Osteoblast (primary cell): ENCODE measurements at places on chromosomes 16 and 17. TPM values are rescaled to one million over a fixed set of nuclear protein-coding genes. Genes with fewer than 3 reads are reported as not detected.

- H3K27ac ChIP-seq = no peak overlapping the region
- peak; percentile 79 for DNase-seq
- peaks cover 83% of the 10 kb centered on the region for H3K36me3 ChIP-seq
- no peaks in the 10 kb centered on the region for H3K27me3 ChIP-seq
- no peaks in the 10 kb centered on the region for H3K4me1 ChIP-seq
- no peak overlapping the region for H3K4me3 ChIP-seq
These were observed 54.5 kb downstream of the GTF3C1 start for GRCh38 chr16:27495191-27495590.

Gene SYNGR3
- under 0.01 and 0.59 TPM in 2 replicates for total RNA-seq

- no peak overlapping the region for H3K4me3 ChIP-seq
- no peaks in the 10 kb centered on the region for H3K27me3 ChIP-seq
- peak; percentile 34 for DNase-seq
- H3K27ac ChIP-seq = no peak overlapping the region
These were observed 29.5 kb upstream of the DNAI2 start for GRCh38 chr17:74244548-74244947.

DNA sequence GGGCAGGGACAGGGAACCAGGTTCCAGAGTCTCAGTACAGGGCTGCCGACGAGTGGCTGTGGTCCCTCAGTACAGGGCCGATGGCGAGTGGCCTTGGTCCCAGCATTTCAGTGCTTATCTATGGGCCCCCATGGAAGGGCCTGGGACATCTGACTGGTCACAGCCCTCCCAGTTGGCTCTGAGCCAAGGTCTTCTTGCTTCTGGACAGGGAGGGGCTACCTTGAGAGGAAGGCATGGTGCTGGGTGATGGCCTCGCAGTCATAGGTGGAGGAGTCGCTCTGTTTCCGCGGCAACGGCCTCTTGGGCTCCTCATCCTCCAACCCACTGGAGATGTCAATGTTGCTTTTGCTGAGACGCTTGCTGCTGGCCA lies 32.5 kb downstream of the PIMREG start:
- no peak overlapping the region for H3K4me3 ChIP-seq

Gene TEX19
- total RNA-seq = under 0.01 and 0.29 TPM in 2 replicates

GRCh38 chr16:27424772-27425498 lies 23.0 kb downstream of the IL21R start:
- DNase-seq = no peak
- H3K27me3 ChIP-seq = no peaks in the 10 kb centered on the region
- no peaks in the 10 kb centered on the region for H3K36me3 ChIP-seq
- H3K4me3 ChIP-seq = no peak overlapping the region
- no peak overlapping the region for H3K27ac ChIP-seq

Gene WFIKKN2
- total RNA-seq = under 0.01 TPM in 1 of 2 replicates, not detected in the other

GRCh38 chr16:67718668-67719047 lies 458 bp downstream of the GFOD2 start:
- DNase-seq = peak; percentile 65
- H3K27me3 ChIP-seq = no peaks in the 10 kb centered on the region
- peaks cover 4% of the 10 kb centered on the region for H3K36me3 ChIP-seq
- H3K27ac ChIP-seq = peak overlapping the region; percentile 94

DNA sequence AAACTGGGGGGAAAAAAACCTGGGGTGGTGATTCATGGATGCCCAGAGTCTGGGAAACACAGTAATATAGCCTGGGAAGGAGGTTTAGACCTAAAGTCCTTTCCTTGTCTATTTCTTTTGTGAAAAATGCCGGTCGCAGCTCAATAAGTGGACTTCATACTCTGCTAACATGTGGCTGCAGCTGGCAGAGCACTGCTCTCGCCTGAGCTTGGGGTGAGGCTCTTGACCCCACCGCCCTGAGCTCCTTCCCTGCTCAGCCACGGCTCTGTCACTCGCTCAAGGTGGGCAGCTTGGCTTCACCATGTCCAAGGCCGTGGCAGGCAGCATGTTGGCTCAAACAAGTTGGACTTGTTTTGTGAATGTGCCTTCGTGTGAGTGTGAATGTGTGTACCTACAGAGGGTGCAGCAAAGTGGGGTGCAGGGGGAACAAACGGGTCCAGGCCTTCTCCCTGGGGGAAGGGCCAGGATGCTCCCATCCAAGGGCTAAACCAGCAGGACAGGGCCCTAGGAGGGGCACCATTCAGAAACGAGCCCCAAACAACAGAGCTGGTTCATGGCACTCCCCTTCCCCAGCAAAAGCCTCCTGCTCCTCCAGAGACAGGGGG lies 4.9 kb downstream of the FA2H start:
- no peaks in the 10 kb centered on the region for H3K36me3 ChIP-seq
- H3K27ac ChIP-seq = no peak overlapping the region
- no peaks in the 10 kb centered on the region for H3K4me1 ChIP-seq
- H3K27me3 ChIP-seq = peaks cover 35% of the 10 kb centered on the region

Gene TEN1
- 23.2 and 23.6 TPM in 2 replicates for total RNA-seq

GRCh38 chr17:77611791-77612502 lies 346.6 kb upstream of the TNRC6C start:
- peaks cover 16% of the 10 kb centered on the region for H3K27me3 ChIP-seq
- no peak for DNase-seq
- no peak overlapping the region for H3K4me3 ChIP-seq
- no peak overlapping the region for H3K27ac ChIP-seq

DNA sequence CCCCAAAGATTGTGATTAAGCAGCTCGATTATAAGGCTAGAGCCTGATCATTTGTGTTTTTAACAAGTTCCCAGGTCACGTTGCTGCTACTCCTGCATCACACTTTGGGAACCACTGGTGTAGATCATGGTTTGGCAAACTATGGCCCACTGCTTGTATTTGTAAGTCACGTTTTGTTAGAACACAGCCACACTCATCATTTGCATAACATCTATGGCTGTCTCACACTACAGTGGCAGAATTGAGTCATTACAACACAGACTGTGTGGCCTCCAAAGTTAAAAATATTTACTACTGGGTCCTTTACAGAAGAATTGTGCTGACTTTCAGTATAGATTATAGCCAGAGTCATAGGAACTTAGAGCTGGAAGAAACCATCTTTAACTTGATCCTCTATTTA lies 515.3 kb upstream of the PSMD7 start:
- no peak for DNase-seq
- H3K4me3 ChIP-seq = no peak overlapping the region
- no peaks in the 10 kb centered on the region for H3K27me3 ChIP-seq
- no peaks in the 10 kb centered on the region for H3K4me1 ChIP-seq

DNA sequence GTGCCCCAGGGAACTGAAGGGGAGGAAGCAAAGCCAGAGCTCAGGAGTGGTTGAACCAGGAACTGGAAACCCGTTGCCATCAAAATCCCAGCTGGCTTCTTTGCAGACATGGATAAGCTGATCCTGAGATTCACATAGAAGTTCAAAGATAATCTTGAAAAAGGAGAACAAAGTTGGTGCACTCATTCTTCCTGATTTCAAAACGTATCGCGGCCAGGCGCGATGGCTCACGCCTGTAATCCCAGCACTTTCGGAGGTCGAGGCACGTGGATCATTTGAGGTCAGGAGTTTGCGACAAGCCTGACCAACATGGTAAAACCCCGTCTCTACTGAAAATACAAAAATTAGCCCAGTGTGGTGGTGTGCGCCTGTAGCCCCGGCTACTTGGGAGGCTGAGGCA lies 7.1 kb downstream of the RAP1GAP2 start:
- no peak for DNase-seq
- no peak overlapping the region for H3K4me3 ChIP-seq
- H3K27ac ChIP-seq = no peak overlapping the region
- H3K4me1 ChIP-seq = no peaks in the 10 kb centered on the region
- H3K36me3 ChIP-seq = no peaks in the 10 kb centered on the region

DNA sequence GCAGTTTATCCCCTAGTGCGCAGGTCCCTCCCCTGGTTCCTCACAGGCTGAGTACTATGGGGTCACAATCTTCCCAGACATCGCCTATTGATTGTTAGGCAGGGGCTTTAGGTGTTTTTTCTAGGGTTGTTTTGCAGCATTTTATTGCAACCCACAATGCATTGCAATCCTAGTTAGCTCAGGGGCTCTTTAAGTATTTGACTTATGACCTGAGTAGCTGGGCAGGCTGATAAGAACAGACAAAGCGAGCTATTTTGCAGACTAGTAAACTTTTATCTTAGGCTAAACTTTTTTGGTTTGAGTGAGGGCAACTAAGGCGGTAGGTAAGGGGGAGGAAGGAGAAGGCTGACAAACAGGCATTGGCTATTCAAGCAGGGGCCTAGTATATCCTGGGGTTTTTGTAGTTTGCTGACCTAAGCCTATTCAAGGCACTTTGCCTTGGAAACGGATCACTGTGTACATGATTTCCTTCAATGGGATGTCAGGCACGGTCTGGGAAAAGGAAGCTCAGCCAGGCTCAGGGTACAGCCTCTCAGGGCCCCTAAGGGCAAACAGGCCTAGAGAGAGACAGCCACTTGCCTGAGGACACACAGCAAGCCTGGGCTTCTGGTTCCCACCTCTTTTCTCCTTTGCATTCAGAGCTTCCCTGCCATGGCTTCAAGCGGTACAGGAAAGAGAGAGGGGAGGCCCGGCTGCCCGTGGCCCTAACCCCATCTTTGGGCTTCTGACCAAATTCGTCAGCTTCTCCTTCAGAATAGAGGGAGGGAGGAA lies 6.4 kb downstream of the DRC7 start:
- no peak overlapping the region for H3K27ac ChIP-seq
- H3K4me1 ChIP-seq = no peaks in the 10 kb centered on the region
- DNase-seq = no peak
- no peak overlapping the region for H3K4me3 ChIP-seq
- no peaks in the 10 kb centered on the region for H3K36me3 ChIP-seq

Gene HIGD1B
- total RNA-seq = not detected in 2 replicates

DNA sequence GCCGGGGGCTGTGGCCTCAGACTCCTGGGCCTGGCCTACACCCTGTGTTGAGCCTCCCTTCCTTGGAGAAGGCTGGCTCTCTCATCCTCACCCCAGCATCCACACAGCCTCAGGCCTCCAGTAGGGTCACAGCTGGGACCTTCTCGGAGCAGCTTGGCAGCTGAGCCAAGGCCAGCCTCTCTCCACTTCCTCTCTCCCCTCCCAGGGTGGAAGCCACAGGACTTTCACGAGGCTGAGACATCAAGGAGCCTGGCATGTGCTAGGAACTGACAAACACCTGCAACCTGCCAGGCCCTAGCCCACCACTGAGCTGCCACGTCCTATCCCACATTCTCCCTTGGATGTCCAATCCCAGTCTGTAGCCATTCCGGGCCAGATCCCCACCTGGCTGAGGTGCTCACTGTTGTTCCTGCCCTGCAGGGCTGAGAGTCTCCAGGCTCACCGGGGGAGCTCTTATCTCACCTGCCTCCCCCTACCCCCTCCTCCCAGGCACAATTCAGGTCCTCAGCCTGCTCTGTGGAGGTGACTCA lies 3.1 kb downstream of the MMP15 start:
- H3K27me3 ChIP-seq = peaks cover 53% of the 10 kb centered on the region
- no peaks in the 10 kb centered on the region for H3K36me3 ChIP-seq
- DNase-seq = peak; percentile 83
- peaks cover 8% of the 10 kb centered on the region for H3K4me1 ChIP-seq
- no peak overlapping the region for H3K27ac ChIP-seq

DNA sequence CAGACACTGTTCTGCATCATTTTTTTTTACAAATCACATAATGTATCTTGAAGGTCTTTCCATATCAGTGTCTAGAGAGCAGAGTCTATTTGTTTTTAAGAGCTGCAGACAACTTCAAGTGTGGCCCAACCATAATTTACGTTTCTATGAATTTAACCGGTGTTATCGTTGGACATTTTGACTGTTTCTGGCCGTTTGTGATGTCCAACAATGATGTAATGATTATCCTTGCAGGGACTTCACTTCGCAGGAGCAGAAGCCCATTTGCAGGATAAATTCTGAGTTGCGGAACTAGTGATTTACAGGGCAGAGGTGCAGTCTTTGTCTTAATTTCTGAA lies 26.9 kb upstream of the HLF start:
- peaks cover 10% of the 10 kb centered on the region for H3K4me1 ChIP-seq
- peak overlapping the region; percentile 72 for H3K4me3 ChIP-seq
- no peaks in the 10 kb centered on the region for H3K36me3 ChIP-seq
- no peak for DNase-seq

- H3K36me3 ChIP-seq = no peaks in the 10 kb centered on the region
- no peak overlapping the region for H3K27ac ChIP-seq
- H3K4me3 ChIP-seq = no peak overlapping the region
- H3K27me3 ChIP-seq = no peaks in the 10 kb centered on the region
- peak; percentile 63 for DNase-seq
These were observed 12.8 kb upstream of the KCNJ18 start for GRCh38 chr17:21679256-21680146.

Gene MRC2
- 443 and 552 TPM in 2 replicates for total RNA-seq

DNA sequence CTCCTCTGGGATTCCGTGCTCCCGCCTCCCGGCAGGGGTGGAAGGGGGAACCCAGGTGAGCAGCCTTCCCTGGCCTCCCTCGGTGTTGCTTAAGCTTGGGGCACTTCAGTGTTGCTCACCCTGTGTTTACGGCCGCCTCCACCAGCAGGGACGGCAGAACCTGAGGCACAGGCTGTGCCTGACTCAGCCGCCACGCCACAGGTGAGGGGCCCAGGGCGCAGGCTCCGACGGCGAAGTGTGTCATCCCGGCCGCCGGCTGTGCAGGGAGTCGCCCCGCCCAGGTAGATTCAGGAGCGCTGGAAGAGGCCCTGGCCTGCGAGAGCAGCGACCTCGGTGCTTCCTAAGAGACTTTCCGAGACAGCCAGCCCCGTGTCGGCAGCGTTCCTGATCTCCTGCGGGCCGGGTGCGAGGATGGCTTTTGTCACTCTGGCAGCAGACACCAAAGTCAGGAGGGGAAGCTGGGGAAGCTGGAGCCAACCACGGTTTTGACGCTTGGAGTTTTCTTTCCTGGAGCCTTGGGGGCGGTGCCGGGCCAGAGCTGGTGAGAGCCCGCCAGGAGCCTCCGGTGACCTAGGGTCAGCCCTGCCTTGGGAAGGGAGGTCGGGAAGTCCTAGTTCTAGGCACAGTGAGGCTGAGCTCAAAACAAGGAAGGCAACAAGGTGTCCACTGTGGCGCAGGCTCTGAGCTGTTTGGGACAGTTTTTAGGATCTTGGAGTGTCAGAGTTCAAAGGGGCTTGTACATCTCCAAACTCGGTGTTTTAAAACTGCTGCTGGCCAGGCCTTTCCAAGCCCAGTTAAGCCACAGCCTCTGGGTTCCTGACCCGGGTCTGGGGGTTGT lies 2.1 kb downstream of the GSE1 start:
- H3K36me3 ChIP-seq = no peaks in the 10 kb centered on the region
- no peak for DNase-seq
- H3K4me3 ChIP-seq = no peak overlapping the region
- H3K27ac ChIP-seq = no peak overlapping the region
- peaks cover 31% of the 10 kb centered on the region for H3K4me1 ChIP-seq

Gene BHLHA9
- not detected in 2 replicates for total RNA-seq
